ENCODE measurements at places on chromosomes 3 and 15.

- no peak for DNase-seq
Measured at GRCh38 chr15:88178631-88179030, 77.9 kb downstream of the NTRK3 start.

GRCh38 chr15:67165254-67166253, 88.9 kb downstream of the AAGAB start:
- no peak for DNase-seq

DNA sequence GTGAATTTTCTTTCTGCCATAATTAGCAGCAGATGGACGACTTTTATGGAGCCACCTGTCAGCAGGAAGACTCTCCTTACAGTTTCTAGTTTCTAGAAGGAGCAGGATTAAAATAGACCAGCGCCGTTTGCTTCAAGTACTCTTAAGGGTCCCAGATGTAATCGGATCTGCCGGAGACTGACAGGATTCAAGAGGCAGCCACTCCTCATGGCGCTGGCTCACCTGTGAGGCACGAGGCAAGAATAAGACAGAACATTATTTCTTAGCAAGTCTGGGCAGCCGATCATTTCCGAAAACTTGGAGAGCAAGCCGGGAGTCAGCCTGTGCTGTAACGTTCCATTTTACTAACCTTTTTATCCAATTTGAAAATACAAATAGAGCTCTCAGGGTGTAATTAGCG, 410.4 kb upstream of the RORA start:
- DNase-seq: no peak

DNA sequence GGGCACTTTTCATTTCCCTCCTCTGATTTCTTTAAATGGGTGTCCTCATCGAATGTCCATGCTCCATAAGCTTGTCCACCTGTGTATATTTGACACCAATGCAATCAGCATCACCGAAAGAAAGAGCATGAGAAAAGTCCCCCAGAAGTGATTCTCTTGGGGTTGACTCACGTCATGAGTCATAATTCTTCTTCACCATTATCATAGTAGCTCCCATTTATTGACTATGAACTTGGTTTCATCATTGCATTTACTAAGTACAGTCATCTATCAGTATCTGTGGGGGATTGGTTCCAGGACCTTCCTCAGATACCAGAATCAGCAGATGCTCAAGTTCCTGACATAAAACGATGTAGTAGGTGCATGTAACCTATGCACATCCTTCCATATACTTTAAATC, 372.5 kb upstream of the CFAP20DC start:
- DNase-seq: no peak

DNA sequence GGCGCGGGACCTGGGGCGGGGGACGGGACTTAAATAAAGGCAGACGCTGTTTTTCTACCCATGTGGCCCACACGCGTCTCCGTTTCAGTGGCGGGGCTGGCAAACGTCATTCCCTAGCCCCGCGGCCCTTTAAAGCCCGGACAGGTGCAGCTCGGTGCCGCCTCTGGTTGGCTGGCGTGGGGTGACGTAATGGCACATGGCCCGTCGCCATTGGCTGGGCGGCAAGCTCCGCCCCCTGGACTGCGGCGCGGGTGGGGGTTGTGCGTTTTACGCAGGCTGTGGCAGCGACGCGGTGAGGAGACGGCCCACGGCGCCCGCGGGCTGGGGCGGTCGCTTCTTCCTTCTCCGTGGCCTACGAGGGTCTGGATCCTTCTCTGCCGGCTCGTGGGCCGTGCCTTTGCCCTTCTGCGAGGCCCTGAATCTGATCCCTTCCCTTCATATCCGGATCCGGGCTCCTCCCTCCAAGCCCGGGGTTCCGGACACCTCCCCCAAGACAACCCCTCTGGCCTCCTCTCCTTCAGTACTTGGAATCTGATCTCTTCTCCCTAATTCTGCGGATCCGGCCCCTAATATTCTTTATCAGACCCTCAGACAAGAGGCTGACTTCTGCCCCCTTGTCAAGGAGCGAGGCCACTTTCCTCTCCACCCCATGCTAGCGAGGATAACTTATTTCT, at the start of gene CRELD1:
Gene CRELD1 (plus strand): TSS at position 274 of the 674 bp plus-strand sequence. CDS start 605 bp downstream, outside the sequence.
- DNase-seq: peak; percentile 98

GRCh38 chr3:49955636-49956035, 15.7 kb downstream of the RBM6 start:
- DNase-seq: no peak

DNA sequence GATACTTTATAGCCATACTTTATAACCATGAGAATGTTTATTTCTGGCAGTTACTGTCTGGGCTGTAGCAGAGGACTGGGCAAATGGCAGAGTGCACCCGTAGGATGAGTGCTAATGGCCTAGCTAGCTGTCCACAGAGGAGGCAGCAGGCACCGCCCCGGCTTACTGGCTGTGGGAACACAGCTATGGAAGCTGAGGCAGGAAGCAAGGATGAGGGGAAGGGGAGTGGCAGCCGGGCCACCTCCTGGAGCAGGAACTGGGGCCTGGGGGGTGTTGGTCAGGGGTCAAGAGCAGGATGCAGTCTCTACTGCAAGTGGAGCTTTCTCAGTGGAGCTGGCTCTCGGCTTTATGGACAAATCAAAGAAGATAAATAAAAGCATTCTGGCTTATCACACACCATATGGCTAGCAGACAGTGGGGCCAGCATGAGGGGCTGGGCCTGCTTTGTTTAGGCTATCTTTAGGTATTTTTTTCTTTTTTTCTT, 316.8 kb upstream of the CTDSPL start:
- peak; percentile 65 for DNase-seq

GRCh38 chr3:195893044-195893395, 15.3 kb downstream of the TNK2 start:
- DNase-seq: no peak

DNA sequence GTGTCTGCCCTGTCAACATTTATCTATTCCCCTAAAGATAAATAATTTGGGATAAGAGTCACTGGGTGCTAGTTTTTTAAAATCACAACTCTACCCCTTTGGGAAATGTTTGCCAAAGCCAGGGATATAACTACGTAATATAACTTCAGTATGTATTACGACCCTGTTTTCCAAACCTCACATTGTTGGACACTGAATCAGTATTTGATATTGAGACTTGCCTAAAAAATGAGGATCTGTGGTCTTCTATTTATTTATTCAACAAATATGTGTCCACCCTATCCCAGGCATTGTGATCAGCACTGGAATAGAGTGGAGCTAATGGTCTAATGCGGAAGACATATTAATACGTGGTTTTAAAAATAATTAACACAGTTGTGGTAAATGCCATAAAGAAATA, 4.5 kb upstream of the MGA start:
- DNase-seq: no peak

DNA sequence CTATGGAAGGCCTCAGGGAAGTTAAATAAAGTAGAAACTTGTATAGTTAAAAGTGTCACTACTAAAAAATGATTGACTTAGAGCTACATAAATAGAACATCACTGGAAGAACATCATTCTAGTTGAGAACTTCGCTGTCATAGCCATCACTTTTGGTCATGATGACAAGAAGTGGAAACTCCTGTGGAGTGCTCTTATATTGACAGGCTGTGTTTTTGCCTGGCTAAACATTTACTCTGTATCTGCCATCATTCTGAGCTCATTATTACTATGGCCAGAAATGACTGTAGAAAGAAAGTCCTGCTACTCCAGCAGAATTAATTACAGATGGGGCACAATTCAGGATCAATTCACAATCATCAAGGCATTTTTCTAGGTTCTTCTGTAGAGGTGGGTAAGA, 165.1 kb upstream of the GOLIM4 start:
- no peak for DNase-seq

DNA sequence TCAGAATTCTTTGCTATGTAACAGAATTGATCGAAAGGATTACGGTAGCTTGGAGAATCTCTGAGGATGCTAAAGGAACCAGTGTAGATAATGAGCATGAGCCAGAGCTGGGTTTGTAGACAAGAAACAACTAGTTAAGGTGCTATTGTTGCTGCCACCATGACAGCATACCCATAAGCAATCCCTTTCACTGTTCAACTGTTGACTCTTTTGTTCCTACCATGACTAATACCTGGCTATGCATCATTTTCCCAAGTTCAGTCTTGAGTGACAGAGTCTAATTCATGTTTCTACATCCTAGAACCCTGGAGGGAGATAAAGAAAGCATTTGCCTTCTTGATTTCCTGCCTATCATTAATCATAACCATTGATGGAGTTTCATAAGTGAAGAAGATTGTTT, 600.3 kb downstream of the OTOL1 start:
- no peak for DNase-seq

- DNase-seq: peak; percentile 72
Measured at GRCh38 chr3:69433969-69434325, 48.1 kb upstream of the FRMD4B start.

DNA sequence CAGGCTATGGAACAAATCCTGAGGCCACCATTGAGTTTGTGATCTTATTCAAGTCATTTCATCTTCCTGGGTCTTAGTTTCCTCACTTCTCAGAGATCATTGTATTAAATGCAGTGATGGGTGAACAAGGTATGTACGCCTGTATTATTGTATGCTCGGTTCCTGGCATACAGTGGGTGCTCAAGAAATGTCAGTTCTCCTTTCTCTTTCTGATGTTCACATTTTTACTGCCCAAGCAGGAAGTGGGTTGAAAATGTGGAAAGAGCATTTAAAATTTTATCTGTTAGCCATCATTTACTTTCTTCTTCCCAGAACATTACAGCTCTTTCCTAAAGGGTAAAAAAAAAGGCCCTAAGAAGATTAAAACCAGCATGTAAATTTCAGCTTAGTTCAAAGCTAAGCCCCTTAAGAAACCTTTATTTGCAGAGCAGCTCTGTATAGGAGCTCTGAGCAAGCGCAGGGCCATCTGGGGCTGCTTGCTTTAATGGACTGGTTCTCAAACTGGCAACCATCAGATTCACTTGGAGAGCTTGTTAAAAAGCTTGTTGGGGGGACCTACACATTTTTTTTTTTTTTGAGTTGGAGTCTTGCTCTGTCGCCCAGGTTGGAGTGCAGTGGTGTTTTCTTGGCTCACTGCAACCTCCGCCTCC, 179.4 kb downstream of the CHST2 start:
- peak; percentile 38 for DNase-seq

DNA sequence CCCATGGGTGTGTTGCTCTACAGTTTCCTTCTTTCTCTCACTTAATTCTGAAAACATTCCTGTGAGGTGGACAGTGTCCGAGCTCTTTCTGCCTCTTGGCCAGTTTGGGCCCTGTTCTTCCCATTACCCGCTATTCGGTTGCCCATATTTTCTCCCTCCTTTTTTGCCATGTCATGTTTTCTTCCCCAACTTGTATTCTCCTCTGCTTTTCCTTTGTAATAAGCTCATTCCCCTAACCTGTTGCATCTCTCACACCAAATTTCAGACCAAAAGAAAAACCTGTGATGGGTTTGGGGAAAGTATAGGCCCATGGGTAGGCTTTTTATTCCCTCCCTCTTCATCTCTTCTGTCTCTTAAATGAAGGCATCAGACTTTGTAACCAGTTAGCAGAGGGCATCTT, 30.5 kb downstream of the NKIRAS1 start:
- DNase-seq: no peak

Measured in hematopoietic multipotent progenitor cell treated with erythropoietin and hydrocortisone succinate and interleukin-3 and kit ligand, for 4 days (in vitro differentiated cells).